ENCODE measurements at places on chromosomes 3 and 15. TPM values are rescaled to one million over a fixed set of nuclear protein-coding genes. Genes with fewer than 3 reads are reported as not detected.

DNA sequence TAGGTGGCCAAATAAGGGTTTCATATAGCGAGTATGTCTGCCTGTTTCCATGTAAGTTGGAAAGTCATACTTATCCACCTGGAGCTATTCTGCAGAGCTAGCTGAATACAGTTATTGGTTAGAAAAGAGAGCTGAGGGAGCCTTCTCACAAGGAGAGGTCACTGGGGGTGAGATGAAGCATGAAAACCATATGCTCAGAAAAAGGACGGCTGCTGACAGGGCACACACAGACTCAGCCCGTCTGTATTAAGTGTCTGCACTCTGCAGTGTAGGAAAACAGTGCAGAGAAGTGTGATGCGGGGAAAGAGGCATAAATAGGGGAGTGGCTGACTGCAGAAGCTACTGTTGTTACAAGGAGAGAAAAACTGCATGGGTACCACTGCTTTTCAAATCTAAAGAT is 58.2 kb downstream of the C3orf70 start:
- no peak for DNase-seq

- no peak for DNase-seq
These were observed 851.0 kb downstream of the DIPK2A start for GRCh38 chr3:144822671-144823070.

Gene FAM3D
- polyA plus RNA-seq, result not detected

Gene CD200
- 3.4 TPM for polyA plus RNA-seq

DNA sequence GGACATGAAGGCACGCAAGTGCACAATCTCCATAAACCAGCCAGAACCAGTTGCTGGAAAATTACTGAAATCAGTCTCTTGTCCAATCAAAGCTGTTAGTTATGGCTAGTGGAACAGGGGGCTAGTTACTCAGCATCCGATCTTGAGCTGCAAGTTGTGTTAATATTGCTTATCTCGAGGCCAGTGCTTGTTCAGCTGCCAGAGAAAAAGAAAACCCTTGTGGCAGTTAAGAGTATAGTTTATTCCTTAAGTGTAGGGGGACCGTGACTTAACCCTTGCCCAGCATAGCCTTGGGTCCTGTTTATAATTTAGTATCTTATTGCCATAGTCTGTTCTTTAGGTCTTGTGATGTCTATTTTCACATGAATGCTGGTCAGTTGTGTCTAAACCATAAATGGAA is 268.5 kb downstream of the CD47 start:
- DNase-seq, result no peak

DNA sequence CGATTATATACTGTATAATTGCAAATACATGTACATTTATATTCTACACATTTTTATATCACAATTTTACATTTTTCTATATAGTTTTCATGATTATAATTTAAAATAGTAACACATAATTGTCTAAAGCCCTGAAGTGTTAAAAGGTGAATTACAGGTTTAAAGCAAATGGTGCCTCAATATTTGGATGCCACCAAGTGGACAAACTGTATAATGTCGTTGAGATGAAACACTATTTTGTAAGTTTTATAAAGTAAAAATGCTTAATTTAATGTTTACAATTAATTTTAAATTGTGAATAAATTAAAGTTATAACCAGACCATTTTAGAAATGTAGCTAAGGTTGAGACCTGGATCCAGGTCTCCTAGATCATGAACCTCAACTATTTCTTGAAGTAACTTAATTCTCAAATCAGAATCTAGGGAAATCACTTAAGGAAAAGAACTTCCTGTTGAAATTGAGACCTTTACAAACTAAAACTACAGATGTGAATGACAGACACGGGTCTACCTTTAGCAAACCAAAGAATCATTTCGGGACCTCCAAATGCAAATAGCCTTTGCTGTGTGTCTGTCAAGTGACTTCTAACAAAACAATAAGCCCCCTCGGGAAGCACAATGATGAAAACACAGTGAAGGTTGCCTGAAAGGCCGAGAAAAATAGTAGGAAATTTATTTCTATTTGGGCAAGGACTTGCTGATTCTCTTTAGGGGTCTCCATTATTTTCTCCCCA is 37.8 kb downstream of the EHHADH start:
- DNase-seq, result no peak

DNA sequence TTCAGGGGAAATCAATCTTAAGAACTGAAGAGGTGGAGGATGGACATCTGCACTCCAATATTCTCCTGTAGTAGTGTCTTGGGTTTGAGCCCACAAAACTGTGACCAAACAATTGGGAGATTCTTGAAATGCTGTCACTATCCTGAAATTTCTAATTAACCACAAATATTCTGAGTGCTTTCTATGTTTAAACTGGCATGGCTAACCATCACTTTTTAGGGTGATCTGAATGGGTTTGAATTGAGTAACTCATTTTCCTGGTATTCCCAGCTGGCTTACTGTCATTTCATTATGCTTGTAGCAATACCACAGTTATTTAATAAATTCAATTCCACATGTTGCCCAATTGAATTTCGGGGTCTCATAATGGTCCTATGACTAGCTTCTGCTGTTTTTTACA is 216.9 kb upstream of the DCBLD2 start:
- no peak for DNase-seq

Gene MELTF
- polyA plus RNA-seq, result 0.55 TPM

GRCh38 chr15:36239509-36239908 is 339.9 kb upstream of the CDIN1 start:
- DNase-seq, result no peak

DNA sequence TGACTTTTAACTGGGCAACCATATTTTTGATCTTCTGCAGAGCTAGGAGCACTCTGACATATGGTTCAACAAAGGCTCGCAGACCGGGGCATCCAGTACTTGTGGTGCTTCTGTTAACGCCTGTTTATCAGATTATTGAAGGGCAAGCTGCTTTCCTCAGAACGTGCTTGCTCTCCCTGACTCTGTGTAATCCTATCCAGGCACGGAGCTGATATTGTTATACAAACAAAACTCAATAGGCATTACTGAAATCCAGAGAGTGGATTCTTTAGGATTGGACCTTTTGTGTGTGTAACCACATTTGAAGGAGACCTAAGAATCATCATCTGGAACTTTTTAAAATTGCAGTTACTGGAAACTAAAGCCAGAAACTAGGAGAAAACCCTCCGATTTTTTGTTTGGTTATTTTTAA is 246.5 kb downstream of the PTPRG start:
- DNase-seq, result no peak

GRCh38 chr3:101849714-101850245 is 466 bp downstream of the NFKBIZ start:
- DNase-seq, result no peak

Gene ATP2B2
- 0.01 TPM for polyA plus RNA-seq

Gene IMPG2
- polyA plus RNA-seq, result 0.19 TPM

- no peak for DNase-seq
These were observed 78.2 kb upstream of the GBE1 start for GRCh38 chr3:81839504-81840094.

Gene PCSK6
- not detected for polyA plus RNA-seq

Gene HHLA2
- not detected for polyA plus RNA-seq

DNA sequence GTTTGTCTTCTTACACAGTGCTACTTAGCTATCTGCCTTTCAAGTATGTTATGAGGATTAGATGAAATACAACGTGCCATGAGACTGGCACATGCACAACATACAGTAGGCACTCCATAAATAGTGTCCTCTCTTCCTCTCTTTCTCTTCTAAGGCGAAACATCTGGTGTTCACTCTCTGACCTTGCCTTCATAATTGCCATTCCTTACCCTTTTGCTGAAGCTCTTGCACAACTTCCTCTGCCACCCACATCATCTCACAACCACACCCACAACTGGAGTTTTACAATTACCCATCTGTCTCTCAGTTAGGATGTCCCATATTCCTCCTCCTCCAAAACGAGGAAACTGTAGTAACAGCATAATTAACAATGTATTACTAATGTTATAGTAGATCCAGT is 26.4 kb upstream of the ACP3 start:
- no peak for DNase-seq

DNA sequence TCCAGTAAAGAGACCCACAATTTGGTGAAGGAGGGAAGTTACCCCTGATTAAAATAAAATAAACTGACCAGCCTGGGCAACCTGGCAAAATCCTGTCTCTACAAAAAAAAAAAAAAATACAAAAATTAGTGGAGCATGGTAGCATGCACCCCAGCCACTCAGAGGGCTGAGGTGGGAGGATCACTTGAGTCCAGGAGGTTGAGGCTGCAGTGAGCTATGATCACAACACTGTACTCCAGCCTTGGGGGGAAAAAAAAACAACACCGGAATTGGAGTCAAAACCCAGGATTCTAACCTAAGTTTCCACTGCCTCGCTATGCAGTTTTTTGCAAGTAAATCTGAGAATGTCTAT is 22.5 kb downstream of the DCAF1 start:
- DNase-seq, result no peak

Gene GRIP2
- not detected for polyA plus RNA-seq

GRCh38 chr3:71208211-71209095 is 375.1 kb downstream of the FOXP1 start:
- DNase-seq, result no peak

DNA sequence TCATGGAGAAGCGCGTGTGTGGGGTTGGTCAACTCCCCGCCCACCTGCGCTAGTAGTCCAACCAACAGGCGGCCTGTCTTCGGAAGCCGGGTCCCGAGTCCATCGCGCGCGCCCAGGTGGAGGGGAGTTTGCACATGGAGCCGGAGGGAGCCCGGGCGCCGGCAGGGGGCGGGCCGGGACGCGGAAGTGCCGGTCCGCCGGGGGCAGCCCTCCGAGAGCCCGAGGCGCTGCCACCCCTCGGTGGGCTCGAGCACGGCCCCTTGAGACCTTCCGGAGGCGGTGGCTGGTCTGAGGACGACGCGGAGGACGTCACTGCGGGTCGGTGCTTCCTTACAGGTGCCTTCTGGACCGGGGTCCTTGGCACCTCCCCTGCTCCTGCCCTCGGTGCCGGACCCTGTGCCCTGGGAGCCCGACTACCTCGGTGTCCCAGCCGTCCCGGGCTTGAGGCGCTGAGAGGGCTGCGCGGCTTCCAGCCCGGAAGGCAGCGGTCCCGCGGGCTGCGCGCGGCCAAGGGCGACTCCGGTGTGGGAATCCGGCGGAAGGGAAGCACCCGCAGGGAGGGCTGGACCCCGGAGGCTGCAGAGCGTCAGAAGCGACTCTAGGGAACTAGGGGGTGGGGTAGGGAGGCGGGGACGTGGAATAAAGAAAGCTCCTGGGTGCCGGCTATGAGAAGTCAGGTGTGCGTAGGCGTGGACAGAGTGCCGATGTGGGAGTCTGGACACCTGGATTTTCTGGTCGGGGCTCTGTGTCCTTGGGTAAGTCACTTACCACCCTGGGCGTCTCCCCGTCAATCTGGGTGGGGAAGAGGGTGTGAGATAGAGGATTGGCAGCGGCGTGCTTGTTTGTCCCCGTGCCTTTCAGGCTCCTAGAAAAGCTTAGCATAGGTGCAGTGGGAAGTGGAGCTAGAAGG is 212.3 kb downstream of the FGF12 start:
- no peak for DNase-seq

DNA sequence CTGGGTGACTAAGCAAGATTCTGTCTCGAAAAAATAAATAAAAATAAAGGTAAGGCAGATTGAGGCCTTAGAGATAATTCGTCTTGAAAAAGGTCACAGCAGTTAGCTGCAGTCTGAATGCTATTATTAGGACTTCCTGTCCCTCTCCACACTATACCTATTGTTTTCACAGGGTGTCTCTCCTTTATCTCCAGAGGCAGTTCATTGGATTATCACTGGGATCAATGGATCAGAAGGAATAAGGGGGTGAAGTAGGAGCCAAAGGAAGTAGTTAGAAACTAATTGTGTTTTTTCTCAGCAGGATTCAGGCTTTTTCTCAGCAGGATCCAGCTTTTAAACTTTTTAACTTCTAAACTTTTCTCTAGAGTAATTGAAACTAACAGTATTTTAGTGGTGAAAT is 326.9 kb downstream of the IL5RA start:
- DNase-seq, result no peak

- DNase-seq, result no peak
These were observed 53.8 kb downstream of the CACNA2D3 start for GRCh38 chr3:54176106-54176505.

DNA sequence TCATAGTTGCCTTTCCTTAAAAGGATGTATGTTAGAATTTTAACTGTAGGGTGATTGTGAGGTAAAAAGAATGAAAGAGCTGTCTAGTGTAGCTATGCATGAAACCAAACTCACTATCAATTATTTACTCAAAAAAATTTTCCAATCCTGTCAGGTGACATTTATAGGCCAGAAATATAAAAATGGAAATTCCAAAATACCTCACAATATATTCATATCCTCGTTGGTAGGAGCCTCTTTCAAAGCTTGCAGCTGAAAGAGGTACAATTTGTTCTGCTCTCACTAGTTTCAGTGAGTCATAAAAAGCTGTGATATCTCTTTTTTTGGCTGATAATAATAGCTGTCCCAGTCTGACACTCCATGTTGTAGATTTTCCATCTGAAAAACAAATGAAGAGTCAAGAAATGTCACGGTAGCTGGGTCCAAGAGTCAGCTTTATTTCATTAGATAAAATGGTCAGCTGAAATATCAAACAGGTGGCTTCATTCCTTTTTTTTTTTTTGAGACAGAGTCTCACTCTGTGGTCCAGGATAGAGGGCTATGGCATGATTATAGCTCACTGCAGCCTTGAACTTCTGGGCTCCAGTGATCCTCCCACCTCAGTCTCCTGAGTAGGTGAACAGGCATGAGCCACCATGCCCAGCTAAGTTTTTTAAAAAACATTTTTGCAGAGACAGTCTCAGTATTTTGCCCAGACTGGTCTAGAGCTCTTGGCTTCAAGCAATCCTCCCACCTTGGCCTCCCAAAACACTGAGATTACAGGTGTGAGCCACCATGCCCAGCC is 50.8 kb upstream of the XRN1 start:
- DNase-seq, result no peak

DNA sequence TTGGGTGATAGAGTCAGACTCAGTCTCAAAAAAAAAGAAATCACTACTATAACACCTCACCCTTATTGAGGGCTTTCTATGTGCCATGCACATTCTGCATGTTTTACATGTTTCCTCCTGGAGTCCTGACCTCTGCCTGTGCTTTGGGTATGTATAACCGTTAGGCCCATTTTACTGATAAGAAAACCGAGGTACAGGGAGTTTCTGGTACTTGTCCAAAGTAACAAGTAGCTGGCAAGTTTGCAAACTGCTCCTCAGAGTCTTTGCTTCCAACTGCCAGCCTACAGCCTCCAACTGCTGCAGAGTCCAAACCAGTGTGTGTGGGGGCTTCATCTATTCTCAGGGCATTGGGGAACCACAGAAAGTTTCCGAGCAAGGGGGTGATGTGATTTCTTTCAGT is 3.7 kb upstream of the GNAI2 start:
- no peak for DNase-seq

Gene COL8A1
- polyA plus RNA-seq, result 147 TPM

DNA sequence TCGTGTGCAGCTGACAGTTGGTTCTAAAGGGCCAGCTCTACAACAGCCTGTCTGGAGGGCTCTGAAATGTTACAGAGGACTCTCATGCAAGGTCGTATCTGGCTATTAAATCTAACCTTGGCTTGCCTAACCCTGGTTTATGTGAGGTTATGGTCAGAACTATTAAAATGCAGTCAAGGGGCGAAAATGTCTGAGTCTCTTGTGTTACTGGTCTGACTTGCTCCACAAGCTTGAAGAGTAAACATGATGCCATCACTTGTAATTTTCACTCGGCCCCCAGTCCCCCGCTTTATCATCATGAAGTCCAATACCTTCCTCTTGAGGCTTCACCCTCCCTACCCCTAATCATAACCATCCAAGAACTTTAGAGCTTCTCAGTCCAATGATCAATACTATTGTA is 9.4 kb downstream of the ENTPD3 start:
- no peak for DNase-seq

Gene PATL2
- 0.50 TPM for polyA plus RNA-seq

GRCh38 chr15:70140543-70141375 is 43.0 kb upstream of the TLE3 start:
- no peak for DNase-seq

GRCh38 chr3:46883054-46883829 is 5.7 kb downstream of the PTH1R start:
- DNase-seq, result no peak
